ENCODE measurements at places on chromosomes 2 and 18.

DNA sequence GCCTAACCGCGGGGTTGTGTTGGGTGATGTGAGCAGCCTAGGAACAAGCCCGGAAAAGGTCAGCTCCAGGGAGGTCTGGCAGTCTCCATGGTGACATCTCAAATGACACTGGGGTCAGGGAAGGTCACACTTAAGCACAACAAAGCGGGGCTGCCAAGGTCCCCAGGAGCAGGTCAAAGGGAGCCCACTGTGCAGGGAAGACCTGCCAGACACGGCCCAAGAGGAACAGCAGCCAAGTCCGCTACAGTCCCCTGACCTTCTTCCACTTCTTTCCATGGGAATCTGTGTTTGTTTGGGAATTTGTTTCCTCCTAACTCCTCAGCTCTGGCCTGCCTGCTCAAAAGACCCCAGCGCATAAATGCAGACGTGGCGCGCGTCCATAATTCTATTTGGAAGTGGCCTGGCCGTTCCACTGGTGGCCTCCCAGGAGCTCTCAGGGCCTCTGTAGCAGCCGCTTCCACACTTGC, 232.1 kb upstream of the COPS8 start:
- no peak for DNase-seq

DNA sequence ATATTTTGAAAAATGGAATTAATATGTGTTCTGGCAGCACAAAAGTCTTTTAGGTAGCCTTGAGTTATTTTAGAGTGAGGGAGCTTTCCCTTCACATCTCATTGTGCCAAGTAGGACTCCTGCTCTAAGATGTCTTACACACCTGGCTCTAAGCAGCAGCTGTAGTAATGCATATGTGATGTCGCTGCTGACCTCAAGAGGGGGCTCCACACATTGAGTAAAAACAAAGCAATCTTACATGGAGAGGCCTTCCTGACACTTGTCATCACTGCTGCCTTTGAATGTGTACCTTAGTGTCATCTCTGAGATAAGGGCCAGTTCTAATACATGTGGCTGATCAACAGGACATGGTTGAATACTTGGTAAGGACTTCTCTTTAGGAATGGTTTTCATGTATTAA, 75.8 kb downstream of the ACTR3 start:
- peak; percentile 39 for DNase-seq

DNA sequence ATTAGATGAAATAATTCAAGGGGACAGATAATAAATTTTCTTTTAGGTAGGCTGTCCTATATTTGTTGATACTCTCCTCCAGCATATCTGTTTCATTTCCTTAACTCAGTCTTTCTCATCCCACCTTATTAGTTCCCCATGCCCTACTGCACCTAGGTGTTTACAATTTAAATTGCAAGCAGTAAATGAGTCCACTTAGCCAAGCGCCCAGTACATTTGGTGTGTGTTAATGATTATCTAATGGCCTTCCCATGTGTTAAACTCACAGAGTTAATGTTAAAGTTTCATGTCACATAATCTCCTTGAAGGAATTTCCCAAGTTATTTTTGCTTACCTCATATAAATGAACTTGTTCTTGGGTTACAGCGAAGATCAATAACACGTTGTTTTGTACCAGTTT, 31.2 kb downstream of the ITGB6 start:
- no peak for DNase-seq

- DNase-seq, result no peak
Measured at GRCh38 chr2:60469536-60470317, 83.7 kb downstream of the BCL11A start.

DNA sequence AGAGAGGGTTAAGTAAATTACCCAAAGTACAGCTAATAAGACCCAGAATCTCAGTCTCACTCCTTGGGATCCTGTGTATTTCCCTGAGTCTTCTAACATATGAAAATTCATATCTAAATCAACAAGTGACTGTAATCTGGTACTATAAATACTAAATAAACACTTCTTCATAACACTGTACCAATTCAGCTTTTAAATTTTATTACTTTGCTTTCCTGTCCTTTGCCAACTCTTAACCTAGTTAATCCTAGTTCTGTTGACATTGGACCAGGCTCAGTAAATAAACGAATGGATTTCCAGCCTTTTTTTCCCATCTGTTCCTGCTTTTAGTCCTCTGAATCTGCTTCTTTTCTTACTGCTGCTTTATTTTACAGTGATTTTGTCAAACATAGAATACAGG, 13.8 kb downstream of the MRPL35 start:
- no peak for DNase-seq

DNA sequence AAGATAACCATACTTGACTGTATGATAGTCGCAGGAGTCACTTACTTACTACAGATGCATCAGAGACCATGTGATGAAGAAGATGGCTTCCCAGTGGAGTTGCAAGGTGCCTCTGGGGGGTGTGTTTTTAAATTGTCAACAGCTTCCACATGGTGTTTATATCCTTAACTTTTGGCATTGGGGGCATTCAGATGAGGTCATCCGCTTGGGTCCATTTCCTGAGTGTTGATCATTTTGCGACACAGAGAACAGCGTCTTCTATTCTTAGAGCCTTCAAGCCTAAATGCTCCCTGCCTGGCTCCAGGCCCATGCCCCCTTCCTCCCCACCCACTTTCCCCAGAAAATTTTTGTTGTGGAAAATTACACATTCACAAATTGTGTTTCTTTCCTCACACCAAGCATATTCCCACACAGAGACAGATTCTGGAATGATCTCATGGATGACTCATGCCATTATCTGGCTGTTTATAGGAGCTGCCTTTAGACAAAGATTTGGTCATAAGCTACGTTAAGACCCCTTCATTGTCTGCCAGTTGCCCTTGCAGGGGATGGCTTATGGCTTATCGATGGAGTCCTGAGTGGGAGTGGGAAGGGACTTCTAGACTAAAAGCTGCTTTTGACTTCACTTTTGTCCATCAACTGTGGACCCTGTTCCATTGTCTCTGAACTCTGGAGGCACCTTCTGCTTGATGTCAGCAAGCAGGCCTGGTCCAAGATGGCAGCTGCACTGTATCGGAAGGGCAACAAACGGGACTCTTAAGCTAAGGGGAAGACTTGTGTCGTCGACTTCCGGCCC, 91.8 kb downstream of the CABLES1 start:
- peak; percentile 79 for DNase-seq

- DNase-seq, result no peak
Measured at GRCh38 chr2:73970850-73971471, 13.7 kb upstream of the TET3 start.

- DNase-seq, result no peak
Measured at GRCh38 chr2:180416627-180417026, 409.5 kb upstream of the CWC22 start.

DNA sequence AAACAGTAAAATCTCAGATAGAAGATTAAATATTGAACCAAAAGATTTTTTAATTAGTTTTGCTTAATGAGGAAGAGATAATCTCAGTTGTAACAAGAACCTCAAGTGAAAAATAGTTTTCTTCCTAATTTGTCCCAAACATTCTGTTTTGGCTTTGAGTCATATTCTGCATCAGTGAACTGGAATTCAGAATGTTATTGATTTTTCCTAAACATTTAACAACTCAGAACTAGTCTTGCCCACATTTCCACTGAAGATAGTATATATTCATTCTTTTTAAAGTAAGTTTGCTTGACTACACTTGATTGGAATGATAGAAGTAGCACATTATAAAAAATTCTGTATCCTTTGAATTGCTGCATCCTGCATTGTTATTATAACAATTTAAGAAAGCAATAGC, 85.7 kb upstream of the UGP2 start:
- DNase-seq, result peak; percentile 87

DNA sequence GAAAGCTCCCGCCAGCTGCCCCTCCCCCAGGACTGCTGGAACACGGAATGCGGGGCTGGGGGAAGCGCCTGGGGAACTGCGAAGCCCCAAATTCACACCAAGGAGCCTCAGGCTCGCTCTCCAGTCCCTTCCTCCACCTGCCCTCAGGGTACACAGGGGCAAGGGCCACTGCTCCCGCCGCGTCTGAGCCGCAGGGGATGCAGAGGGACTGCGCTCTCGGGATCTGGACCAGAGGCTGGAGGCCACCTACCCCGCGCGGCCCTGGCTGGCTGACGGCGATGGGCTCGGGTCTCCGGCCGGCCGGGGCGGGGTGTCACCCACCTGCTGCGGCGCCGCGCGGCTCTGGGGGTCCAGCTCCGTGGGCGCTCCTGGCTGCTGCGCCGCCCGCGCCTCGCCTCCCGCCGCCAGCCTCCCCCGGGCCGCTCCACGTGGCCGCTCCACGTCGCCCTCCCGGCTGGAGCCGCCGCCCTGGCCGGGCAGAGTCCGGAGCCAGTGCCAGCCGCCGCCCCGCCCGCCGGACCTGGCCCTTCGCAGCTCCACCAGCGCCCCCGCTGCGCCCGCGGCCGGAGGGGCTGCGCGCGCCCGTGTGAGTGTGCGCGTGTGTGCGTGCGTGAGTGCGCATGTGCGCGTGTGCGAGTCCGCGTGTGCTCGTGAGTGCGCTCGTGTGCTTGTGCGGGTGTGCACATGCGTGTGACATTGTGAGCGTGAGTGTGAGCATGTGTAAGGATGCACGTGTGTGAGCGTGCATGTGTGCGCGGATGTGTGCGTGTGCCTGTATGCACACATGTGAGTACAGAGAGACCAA, at the start of gene CGREF1:
CGREF1 (minus strand) TSS at position 604 of the 805 bp plus-strand sequence. CDS start 14,762 bp downstream, outside the sequence.
- no peak for DNase-seq

DNA sequence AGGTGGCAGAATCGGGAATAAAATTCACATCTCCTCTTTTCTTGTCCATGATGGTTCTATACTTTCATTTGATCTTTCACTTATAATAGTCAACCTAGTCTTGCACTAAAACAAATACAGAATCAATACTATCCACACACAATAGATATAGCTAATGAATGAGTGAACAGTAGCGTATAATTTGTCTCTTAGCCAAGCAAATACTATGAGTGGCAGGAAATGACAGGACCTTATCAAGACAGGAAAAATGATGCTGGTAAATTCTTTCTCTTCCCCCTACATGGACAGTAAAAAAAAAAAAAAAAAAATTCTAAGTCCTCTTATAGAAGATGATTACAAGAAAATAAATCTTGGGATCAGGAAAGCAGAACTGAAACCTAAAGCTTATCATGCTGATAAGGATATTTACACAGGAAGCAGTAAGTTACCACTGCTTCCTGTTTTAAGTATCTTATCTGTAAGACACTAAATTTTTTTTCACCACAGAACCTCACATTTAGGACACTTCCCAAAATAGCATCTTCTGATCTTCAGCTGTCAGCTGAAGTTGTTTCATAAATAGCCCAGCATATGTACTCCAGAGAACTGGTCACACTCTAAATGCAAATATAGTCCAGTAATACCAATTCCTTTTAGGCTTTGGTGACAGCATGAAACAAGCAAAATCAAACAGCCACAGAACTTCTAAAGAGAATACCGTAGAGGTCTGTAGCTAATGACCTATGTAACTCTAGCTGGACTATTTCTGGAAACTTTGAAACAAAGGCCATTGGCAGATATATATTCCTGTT, 27.0 kb downstream of the IRS1 start:
- peak; percentile 17 for DNase-seq

DNA sequence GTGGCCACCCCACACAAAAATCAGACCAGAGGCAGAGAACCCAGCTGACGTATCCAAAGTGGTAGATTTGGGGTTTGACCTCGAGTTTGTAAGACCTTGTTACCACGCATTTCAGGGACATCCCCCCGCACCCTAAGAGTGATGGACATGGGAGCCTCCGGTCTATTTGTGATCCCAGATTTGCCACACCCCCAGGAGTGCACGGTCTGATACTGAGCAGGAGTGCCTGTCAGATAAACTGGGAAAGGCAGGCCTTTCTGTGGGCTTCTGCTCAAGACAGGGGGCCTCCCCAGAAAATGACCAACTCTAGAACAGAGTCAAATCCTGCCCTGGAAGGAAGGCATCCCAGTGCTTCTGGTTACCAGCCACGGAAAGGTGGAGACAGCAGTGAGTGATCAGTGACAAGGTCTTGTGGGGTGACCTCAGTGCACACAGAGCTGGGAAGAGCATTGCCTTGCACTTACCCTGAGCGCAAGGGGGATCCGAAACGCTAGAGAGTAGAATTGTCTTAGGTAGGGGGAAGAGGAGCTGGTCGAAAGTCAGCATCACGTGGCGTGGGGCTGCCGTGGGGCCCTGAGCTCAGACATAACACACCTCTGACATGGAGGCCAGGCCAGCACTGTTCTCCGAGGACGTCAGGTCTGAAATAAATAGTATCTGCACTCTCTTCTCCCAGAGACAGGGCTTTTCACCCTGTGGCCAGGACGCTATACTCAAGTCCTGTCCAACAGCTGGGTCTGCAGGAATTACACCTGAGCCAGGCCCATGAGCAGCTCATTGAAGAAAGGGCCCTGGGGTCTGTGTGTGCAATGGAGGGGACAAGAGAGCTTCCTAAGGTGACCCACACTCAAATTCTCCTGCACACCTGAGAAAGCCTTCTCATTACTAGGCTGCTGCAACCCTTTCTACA, 242.4 kb upstream of the SALL3 start:
- DNase-seq, result no peak

- DNase-seq, result no peak
Measured at GRCh38 chr2:31998731-31999383, 12.0 kb downstream of the MEMO1 start.

- DNase-seq, result no peak
Measured at GRCh38 chr2:210224591-210224940, 681 bp downstream of the ACADL start.

DNA sequence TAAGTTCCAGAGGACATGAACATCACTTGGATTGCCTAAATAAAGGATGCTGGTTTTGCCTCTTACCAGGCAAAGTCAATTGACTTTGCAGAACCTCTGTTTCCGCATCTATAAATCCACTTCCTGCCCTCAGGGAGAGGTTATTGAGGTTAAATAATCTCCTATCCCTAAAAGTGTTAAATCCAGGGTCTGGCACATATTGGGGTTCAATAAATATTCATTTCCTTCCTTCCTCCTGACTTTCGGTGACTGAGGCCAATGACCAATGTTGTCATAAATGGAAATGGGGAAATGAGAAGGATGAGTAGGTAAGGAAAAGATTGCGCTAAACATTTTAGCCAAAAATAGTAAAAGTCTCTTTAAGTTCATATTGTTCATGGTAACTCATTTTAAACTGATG, 16.0 kb downstream of the BCL2 start:
- DNase-seq, result no peak

- DNase-seq, result no peak
Measured at GRCh38 chr18:7878265-7879211, 311.4 kb downstream of the PTPRM start.

DNA sequence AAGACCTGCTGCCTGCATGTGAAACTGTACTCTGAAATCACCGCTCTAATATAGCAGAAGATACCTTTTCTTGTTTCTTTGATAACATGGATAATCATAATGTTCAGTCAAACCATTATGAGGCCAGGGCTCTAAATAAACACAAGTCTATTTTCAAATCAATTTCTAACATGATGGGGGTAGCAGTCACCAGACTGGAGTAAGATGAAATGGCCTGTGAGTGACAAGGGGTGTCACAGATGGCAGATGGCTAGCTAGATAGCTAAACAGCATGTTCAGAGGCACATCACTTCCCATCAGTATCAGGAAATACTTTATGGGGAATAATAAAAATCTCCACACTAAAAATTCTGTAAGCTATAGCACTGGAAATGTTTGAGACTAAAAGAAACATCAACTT, 14.0 kb downstream of the MBD2 start:
- DNase-seq, result no peak

GRCh38 chr2:95275151-95275515, 884 bp downstream of the PROM2 start:
- no peak for DNase-seq

Measured in HCEC 1CT (cell line).